ENCODE measurements at places on chromosomes 5 and 9.

DNA sequence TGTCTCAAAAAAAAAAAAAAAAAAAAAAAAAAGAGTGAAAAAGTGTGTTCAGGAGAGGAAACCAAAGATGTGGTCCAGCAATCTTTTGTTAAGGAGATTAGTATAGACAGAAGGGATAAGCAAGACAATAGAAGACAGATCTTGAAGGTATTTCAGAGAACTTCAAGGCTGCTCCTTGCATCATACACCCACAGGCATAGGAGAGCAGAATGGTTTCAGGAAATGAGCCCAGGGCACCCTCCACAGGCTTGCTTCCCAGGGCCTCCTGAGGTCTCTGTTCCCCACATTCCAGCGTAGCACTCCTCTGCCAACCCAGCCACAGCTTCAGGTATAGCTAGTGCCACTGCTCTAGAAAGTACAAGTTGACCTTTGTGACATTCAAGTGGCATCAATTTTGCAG is 65.8 kb downstream of the FSTL4 start:
- no peak for DNase-seq

GRCh38 chr5:177403102-177403791 is 2.8 kb upstream of the PFN3 start:
- DNase-seq: peak; percentile 45

- no peak for DNase-seq
These were observed 152.0 kb downstream of the MYO10 start for GRCh38 chr5:16784088-16784487.

DNA sequence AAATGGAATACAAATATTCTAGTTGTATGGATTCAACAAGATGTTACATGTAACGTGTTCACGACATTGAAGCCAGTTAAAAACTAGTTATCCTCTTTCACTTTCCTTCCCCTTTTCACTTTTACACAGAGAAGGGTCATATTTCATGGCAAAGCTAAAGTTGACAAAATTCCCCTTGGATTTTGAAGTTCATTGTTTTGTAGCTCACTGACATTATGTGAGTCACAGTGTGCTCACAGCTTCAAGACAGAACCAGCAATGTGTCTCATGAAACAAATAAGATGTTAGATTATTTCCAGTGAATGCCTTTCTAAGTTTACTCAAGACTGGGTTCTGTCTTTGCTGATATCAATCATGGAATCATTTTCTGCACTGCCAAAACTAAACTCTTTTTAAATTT is 535.5 kb upstream of the GRIN3A start:
- DNase-seq: no peak

DNA sequence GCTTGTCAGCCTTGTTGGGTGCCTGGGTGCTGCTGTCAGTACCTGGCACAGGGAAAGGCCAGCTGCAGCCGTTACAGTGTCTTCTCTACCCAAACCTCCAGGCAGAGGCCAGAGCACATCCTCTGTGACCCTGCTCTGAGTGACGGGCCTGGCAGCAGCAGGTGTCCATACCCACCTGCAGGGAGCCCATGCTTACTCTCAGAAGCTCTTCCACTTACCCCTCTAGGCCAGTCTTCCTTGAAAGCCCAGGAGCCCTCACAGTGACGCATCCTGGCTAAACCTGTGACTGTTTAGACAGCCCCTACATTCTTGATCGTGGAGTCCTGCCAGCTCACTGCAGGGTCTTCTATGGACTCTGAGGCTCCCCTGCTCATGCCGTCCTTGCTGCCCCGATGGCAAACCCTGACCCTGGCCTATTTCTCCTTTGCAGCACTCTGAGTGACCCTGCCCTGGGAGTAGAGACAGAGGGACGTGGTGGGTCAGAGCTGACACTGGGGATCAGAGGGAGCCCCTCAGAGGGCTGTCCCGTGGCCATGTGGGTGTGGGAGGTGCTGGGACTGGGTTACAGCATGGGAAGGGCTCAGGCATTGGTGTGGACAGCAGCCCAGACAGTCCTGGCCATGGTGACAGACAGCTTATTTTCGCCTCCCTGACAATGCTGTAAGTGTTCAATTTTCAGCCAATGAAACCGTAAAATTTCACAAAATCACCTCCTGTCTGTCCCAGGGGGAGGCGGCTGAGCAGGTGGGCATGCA is 67.6 kb upstream of the RNF130 start:
- no peak for DNase-seq

DNA sequence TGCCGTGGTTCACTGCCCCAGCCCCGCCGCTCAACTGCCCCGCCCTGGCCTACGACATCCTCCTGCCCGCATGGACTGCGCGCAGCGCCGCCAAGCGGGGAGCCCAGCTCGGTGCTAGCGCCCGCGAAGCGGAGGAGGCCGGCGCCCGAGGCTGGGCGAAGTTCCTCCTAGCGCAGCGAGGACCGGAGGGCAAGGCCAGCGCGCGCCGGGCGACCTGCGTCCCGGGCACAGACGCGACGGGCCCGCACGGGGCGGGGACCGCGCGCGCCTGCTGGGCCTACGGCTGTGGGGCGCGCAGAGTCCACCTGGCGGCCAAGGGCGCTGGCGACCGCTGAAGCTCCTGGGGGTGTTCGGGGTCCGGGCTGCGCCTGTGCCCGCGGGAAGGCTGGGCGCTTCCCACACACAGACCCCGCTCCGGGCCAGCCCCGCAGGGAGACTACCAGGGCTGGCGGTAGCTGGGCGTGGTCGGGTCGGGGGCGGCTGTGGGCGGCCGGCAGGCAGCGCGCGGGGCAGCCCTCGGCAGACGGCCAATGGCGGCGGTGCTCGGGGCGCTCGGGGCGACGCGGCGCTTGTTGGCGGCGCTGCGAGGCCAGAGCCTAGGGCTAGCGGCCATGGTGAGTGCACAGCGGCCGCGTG is at the start of gene PCBD2:
Gene PCBD2 (plus strand): TSS at position 522 of the 636 bp plus-strand sequence. CDS start 9 bp downstream, at position 531.
- peak; percentile 91 for DNase-seq

GRCh38 chr5:143135832-143136551 is 267.5 kb downstream of the NR3C1 start:
- DNase-seq: no peak

GRCh38 chr9:132547976-132548730 is 34.3 kb upstream of the BARHL1 start:
- DNase-seq: no peak

DNA sequence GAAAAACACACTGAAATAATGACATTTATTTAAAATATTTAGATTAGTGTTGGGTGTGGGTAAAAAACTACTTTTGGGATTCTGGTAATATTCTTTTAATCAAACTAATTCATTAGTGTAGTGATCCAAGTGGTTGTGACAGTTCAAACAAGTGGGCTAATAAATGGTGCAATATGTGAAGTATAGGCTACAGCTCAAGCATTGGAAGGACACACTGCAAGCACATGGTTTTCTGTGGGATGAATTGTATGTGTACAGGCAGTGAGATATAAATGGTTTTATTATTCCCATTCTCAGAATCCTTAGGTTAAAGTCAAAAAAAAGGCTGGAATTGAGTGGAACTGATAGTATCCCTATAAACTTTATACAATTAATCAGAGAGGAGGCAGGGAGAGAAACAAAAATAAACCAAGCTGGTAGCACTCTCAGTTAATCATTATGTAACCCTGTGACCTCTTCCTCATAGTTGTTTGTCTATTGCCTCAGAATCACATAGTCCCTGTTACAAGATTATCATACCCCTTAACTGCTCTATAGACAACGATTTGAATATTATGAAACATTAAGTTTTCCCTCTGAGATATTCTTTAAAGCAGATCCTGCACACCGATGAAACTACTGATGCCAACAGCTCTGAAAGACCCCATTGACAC is 1755.4 kb upstream of the ACO1 start:
- no peak for DNase-seq

- no peak for DNase-seq
These were observed 35.9 kb upstream of the SARDH start for GRCh38 chr9:133773889-133774655.

- DNase-seq: no peak
These were observed 20.0 kb upstream of the NPM1 start for GRCh38 chr5:171367424-171368370.

- no peak for DNase-seq
These were observed 73.4 kb downstream of the FBXO38 start for GRCh38 chr5:148457183-148457620.

- no peak for DNase-seq
These were observed 28.5 kb upstream of the RICTOR start for GRCh38 chr5:39102684-39103155.
